ENCODE measurements at places on chromosomes 6 and 20.

GRCh38 chr6:136439514-136440190, 110.6 kb downstream of the MAP7 start:
- DNase-seq = no peak

DNA sequence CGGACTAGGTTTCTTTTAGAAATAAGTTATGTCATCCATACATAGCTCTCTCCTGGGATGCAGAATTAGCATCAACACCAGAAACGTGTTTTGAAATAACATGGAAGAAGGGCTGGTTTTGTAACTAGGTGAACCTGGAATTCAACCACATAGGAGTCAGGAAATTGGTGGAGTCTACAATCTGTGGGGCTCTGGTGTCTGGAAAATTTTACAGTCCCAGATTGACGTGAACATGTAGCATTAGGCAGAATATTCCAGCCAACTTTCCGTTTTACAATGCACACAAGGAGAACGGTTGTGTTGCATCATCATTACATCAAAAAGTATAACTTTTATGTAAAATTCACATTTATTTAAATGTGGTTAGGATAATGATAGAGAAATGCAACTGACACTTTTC, 1.9 kb downstream of the KCNQ5 start:
- DNase-seq = no peak

- DNase-seq = no peak
Observed at GRCh38 chr6:158764183-158764849, 54.9 kb downstream of the EZR start.

- DNase-seq = no peak
Observed at GRCh38 chr6:165717732-165718465, 54.9 kb upstream of the PDE10A start.

GRCh38 chr6:83019741-83020140, 45.9 kb downstream of the UBE3D start:
- no peak for DNase-seq

- peak; percentile 36 for DNase-seq
Observed at GRCh38 chr20:21099751-21100577, 6.2 kb downstream of the LINC00237 start.

DNA sequence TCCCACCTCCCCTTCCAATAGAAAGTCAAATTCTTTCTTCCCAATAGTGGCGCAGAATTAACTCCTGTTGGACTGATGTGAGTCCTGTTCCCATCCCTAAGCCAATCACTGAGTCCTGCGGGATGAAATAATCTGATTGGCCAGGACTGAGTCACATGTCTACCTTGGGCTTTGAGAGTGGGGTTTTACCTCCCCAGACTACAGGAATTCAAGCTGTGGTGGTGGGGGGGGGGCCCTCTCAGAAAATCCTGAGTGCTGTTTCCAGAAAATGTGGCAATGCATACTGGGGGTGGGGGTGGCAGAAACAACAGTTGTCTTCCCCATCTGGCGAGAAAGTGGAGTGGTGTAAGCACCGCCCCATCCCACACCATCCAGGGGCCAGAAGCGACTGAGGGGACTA, 65.7 kb downstream of the CTCFL start:
- DNase-seq = no peak

- no peak for DNase-seq
Observed at GRCh38 chr20:40651151-40651550, 37.9 kb downstream of the MAFB start.

DNA sequence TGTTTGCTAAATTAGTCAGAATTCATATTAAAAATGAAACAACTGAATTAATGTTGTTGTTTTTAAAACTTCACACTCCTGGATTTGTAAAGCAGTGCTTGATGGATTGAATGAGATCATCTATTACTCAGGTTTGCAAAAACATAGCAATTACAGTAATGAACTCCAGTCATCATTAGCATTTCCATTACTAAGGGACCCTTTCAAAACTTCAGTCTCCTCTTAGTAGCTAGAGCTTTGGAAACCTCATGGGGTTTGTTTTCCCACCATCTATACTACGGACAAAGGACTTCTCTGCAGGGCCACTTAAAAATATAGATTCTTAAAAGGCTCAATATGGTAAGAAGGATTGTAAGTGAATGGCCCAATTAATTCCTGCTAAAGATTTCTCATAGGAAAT, 209.9 kb upstream of the PRND start:
- no peak for DNase-seq

DNA sequence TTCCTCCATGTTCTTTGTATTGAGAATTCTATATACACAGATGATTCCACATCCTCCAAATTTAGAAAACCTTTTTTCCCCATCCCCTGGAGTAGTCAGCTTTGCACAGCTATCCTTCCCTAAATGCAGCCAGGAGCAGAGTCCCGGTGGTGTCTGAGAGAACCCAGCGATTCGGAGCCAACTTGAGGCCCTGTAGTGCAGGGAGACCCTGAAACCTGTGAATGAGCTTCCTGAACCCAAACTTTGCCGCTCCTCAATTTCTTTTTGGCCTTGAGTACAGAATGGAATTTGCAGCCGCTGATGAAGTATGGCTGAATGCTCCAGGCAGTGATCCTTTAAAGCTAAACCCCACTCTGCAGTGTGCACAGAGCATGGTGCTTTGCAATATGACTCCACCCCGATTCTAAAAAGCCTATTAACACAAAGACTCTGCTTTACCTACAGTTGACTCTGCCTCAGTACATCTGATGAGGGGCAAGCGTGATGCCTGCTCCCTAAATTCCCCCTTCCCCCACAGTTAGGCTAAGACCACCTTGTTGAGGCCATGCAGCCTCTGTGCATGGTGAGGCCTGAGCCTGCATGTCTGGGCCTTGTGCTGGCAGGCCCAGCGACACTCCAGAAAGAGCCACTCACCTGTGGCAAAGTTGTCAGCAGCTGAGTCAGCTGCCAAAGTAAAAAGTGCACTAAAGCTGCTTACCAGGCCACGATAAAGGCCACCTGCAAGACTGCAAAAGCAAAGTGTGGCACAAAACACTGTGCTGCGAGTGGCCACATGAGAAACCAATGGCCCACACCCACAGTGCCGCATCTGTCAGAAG, 82.1 kb downstream of the PLEKHG1 start:
- no peak for DNase-seq

DNA sequence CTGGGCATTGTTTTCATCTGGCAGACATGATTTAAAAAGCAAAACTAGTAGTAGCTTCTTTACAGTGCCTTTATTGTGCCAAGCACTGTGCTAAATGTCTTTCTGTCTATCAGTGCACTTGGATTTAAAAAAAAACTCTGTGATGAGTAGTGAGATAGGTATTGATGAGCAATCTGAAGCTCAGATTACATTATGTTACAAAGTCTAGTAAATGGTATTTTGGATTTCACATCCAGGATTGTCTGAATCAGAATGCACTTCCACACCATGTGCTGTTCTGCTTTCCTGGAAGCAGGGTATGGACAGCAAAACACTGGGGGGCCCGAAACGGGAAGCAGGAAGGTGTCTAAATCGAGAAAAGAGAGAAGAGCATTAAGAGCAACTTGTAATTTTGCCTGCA, 103.4 kb upstream of the CCN2 start:
- DNase-seq = no peak

GRCh38 chr6:2684103-2684749, 66.5 kb downstream of the MYLK4 start:
- DNase-seq = no peak

GRCh38 chr20:24634855-24635254, 165.4 kb downstream of the SYNDIG1 start:
- no peak for DNase-seq

DNA sequence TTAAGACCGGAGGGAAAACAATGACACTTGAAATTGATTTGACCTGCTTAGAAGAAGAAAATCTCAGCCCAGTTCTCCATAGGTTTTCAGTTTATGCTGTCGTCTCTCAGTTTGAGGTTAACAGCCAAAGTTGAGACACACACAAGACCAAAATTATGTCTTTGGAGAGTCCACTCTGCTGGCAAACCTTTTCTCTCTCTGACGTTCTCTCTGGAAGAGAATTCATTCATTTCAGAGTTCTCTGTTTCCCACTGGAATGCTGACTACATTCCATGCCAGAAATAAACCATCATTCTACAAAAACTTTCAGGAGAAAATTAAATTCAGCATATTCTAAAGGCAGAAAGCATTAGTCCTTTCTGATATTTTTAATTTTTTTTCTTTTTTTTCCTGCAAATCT, 155.2 kb downstream of the TFAP2A start:
- no peak for DNase-seq

GRCh38 chr20:2890742-2891141, 17.5 kb downstream of the PTPRA start:
- no peak for DNase-seq

DNA sequence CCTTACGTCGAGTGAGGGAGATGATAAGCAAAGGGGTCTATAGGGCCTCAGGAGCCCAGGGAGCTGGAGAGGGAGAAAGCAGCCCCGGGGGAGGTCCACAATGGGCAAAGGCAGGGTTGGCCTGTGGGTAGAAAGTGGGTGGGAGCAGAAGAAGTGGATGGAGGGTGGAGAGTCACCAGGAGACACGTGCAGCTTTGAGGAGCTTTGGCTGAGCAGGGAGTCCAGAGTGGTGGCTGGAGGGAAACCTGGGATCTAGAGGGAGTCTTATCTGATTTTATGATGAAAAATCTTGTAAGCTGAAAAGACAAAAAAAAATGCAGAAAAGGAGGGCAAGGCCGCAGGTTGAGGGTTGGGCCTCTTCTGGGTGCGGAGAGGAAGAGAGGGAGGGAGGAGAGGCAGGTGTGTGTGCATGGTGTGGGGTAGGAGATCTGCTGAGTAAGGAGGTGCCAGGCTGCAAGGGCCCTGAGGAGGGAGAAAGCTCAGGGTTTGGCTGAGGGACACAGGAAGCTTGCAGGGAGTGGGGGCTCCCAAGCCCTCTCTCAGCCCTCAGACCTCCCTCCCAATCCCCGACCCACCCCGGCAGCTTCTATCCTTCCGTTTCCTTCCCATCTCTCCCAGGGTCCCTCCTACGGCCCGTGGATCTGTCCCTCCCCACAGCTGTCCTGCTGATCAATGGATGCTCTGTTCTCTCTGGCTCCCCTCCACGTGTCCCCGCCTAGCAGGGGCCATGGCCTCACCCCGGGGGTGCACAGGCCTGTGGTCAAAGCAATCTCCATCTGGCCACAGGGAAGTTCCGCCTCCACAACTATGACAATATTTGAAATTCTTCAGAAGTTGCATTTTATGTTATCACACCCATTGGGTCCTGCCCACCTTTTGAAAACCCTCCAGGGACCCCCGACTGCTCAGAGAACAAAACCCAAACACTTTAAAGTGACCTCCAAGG, 17.1 kb upstream of the BPI start:
- DNase-seq = no peak

- DNase-seq = no peak
Observed at GRCh38 chr6:44734886-44735629, 347.6 kb downstream of the CDC5L start.

- no peak for DNase-seq
Observed at GRCh38 chr6:160036790-160037206, 67.9 kb downstream of the IGF2R start.

Measured in stimulated activated CD4-positive, alpha-beta T cell treated with anti-CD3 and anti-CD28 coated beads, Interleukin-4, amount 100 ng/mL, for 1 hour (primary cell).